ENCODE measurements at places on chromosomes 11 and 22.

- DNase-seq = no peak
Measured at GRCh38 chr11:36777311-36777710, 179.3 kb upstream of the RAG2 start.

DNA sequence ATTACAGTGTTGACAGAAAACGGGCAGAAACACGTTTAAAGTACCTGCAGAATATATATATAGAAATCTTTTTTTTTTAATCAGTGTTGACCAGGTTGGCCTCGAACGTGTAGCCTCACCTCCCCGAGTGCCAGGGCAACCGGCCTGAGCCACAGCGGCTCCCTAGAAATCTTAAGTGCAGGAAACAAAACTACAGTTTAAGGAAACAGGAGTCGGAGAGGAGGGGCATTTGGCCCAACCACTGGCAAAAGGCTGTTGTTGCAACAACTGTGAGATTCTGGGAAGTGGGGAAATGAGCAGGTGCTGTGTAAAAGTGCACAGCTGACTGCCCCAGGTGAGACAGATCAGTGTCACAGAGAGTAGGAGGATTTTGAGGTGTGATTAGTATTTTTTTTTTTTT lies 3.7 kb downstream of the YWHAH start:
- DNase-seq = no peak

GRCh38 chr11:9264316-9265210 lies 587 bp downstream of the DENND5A start:
- DNase-seq = no peak

- no peak for DNase-seq
Measured at GRCh38 chr22:42862045-42862734, 5.1 kb upstream of the ARFGAP3 start.

GRCh38 chr11:113778111-113778910 lies 1.3 kb upstream of the CLDN25 start:
- DNase-seq = no peak

DNA sequence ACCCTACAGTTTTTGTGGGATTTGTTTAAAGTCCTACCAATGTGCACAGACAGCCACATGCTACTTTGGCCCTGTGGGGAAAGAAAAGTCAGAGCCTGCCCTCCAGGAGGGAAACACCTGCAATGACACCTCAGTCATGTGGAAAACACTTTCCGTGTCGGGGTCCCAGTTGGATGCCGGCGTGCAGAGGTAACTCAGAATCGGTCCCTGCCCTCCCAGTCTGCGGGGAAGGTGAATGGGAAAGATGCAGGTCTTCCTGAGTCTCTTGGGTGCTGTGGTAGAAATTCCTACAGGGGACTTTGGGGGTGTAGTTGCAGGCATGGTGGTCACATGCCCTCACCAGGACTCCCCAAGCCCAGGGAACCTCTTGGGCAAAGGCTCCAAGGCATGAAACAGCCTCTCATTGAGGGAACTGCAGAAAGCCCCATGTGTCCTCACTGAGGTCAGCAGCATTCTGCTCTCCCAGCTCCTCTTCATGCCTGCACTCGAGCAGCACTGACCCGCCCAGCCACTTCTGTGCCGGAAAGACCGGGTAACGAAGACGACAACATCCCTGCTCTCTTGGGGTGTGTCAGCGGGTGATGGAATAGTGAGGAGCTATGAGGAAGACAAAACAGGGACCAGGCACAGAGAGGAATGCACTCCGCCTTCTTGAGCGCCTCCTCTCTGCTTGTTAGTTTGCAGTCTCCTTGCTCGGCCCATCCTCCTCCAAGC lies 4.7 kb downstream of the RIBC2 start:
- no peak for DNase-seq

DNA sequence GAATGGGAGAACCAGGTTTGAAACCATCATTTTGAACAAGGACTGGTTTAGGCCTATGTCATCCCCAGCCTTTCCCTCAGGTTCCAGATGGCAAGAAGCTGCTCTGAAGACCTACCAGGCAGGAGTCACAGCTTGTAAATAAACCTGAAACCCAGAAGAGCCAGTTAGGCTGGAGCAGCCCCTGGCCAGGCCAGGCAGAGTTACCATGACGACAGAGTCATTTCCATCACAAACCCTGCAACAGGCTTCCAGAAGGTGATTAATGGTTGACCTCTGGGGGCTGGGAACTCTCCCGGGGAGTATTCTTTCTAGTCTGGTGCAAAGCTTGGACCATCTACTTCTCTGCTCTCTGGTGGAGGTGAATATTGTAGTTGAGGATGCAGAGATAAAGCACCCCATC lies 164.1 kb upstream of the NCAM1 start:
- no peak for DNase-seq

- no peak for DNase-seq
Measured at GRCh38 chr11:17605651-17606122, 58.6 kb downstream of the OTOG start.

- DNase-seq = no peak
Measured at GRCh38 chr11:69465236-69466000, 16.0 kb upstream of the LINC01488 start.

DNA sequence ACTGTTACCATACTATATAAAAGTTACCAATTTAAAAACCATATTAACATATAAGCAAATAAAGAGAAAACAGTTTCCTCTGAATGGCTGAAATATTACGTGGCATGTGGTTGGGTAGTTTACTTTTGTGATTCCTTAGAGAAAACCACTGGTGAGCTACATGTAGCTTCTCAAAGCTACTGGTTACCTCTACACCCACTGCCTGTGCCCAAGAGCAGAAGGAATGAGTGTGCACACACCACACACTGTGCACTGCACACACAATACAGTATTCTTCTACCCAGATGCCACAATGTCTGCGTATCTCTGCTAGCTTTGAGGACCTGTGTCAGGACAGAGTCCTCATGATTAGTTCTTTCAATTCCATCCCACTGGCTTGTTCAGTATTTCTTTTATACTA lies 25.5 kb upstream of the YPEL1 start:
- DNase-seq = no peak

DNA sequence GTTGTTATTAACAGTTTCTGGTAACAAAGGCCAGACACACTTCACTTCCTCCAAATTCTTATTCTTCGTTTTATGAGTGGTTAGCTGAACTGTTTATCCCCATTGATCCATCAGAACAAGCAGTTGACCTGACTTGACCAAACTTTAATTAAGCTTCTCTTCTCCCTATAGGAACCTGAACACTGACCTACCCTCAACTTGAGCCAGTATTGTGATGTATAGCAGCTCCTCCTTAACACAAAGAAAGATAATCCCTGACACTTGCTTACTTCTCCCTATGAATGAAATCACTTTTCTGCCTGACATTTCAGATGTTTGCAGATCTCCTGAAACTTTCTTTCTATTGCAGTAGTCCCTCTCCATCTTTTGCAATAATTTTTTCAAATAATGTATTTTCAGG lies 41.9 kb downstream of the ANO5 start:
- DNase-seq = no peak

DNA sequence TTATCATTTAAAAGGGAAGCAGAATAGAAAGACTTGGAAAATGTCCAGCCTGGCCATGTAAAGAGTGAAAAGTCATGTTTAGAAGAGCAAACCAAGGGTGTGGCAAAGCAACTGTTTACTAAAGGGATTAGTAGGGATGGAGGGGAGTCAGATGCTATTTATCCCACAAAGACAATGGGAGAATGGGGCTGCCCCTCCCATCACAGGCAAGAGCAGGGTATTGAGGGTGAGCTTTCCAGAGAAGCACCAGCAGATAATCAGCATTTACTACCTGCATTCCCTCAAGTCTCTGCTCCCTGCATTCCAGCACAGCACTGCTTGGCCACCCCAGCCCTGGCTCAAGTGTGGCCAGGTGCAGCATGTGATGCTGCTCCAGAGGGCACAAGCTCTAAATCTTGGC lies 18.5 kb upstream of the QSER1 start:
- DNase-seq = no peak

GRCh38 chr22:35347462-35347861 lies 33.4 kb upstream of the HMOX1 start:
- no peak for DNase-seq

- peak; percentile 53 for DNase-seq
Measured at GRCh38 chr22:31346255-31346732, at the start of gene PATZ1. Gene PATZ1 (minus strand): TSS chr22:31346346. CDS start chr22:31345602, 744 bp downstream.

Data from stimulated activated CD8-positive, alpha-beta memory T cell treated with anti-CD3 and anti-CD28 coated beads, Interleukin-7, amount 100 ng/mL, for 24 hours (primary cell).